Activated CD8-positive, alpha-beta memory T cell treated with anti-CD3 and anti-CD28 coated beads for 24 hours (primary cell): ENCODE measurements at places on chromosomes 2 and 18.

DNA sequence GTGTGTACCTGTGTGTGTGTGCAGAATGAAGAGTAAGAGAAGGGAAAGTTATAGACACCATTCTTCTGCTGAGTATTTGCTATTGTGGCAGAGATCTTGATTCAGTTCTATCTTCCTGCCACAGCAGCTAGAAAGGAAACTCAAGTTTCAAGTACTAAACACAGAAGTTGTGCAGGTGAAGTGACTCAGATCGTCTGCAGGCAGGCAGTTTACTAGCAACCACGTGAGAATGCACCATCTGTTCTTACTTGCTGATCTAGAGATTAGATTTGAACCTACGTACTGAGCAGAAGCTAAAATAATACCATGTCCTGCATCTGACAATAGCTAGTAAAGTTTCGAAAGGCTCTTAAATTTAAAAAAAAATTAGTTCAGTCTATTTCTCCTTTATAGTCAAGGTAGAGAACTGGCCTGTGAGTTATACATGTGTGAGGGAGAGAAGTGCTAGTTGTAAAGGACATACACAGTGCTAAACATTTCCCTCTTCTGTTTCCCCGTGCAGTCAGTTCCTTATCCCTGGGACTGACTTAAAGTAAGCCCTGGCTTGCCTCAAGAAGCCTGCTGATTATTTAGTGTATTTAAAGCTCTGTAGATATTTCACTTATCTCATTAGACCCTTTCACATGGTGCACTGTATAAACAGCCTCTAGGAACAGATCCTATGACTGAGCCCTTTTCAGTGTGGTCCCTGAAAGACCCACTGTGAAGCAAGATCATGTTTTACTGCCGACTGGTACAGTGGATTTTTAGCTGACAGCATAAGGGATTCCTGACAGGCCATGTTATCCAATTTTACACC is 45.0 kb downstream of the SLC38A11 start:
- no peak for DNase-seq

DNA sequence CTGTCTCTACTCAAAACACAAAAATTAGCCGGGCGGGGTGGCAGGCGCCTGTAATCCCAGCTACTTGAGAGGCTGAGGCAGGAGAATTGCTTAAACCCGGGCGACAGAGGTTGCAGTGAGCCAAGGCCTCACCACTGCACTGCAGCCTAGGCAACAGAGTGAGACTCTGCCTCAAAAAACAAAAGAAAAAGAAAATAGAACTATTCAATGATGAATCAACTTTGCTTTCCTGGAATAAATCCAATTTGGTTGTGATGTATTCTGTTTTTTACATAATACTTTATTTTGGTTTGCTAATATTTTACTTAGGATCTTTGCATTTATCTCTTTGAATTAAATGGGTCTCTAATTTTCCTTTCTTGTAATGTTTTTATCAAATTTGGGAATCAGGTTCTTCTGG is 86.3 kb upstream of the MBOAT2 start:
- no peak for DNase-seq

- no peak for DNase-seq
These were observed 1344.4 kb upstream of the CELF4 start for GRCh38 chr18:38909972-38910371.

GRCh38 chr2:218985325-218986091 is 524 bp upstream of the FEV start:
- DNase-seq: no peak
